ENCODE measurements at places on chromosomes 5 and 9. TPM values are rescaled to one million over a fixed set of nuclear protein-coding genes. Genes with fewer than 3 reads are reported as not detected.

ZNF454 gene
- total RNA-seq, result under 0.01 TPM

ZNF300 gene
- 7.5 TPM for total RNA-seq

SLC1A1 gene
- total RNA-seq, result 3.9 TPM

ANKRD34B gene
- total RNA-seq, result not detected

POU4F3 gene
- not detected for total RNA-seq

CETN3 gene
- 2.5 TPM for total RNA-seq

MGAT1 gene
- total RNA-seq, result 62.2 TPM

PDE6A gene
- total RNA-seq, result not detected

DBH gene
- not detected for total RNA-seq

ATG12 gene
- 117 TPM for total RNA-seq

ORM2 gene
- not detected for total RNA-seq

IFNA21 gene
- not detected for total RNA-seq

GIN1 gene
- total RNA-seq, result 2.9 TPM

ZNF483 gene
- total RNA-seq, result 1.4 TPM

CDHR2 gene
- not detected for total RNA-seq

C9orf153 gene
- total RNA-seq, result not detected

DAB2IP gene
- total RNA-seq, result 5.6 TPM

UAP1L1 gene
- total RNA-seq, result 2.3 TPM

EPB41L4B gene
- 0.54 TPM for total RNA-seq

GRXCR2 gene
- not detected for total RNA-seq

NFIL3 gene
- 29.4 TPM for total RNA-seq

RECK gene
- total RNA-seq, result 23.5 TPM

LMX1B gene
- not detected for total RNA-seq

FANCG gene
- total RNA-seq, result 13.9 TPM

C9orf50 gene
- not detected for total RNA-seq

HMGXB3 gene
- total RNA-seq, result 29.2 TPM

KLHL3 gene
- total RNA-seq, result 4.1 TPM

TEX48 gene
- total RNA-seq, result not detected

RLN1 gene
- not detected for total RNA-seq

MARCOL gene
- not detected for total RNA-seq

MUSK gene
- total RNA-seq, result under 0.01 TPM

FABP6 gene
- not detected for total RNA-seq

CDC37L1 gene
- total RNA-seq, result 12.8 TPM

NELFB gene
- total RNA-seq, result 36.7 TPM

TXNDC8 gene
- not detected for total RNA-seq
